Chondrocyte (in vitro differentiated cells): ENCODE measurements at places on chromosomes 2 and 18. TPM values are rescaled to one million over a fixed set of nuclear protein-coding genes. Genes with fewer than 3 reads are reported as not detected.

GRCh38 chr2:63827749-63828148 is 13.9 kb upstream of the UGP2 start:
- peaks cover 22% of the 10 kb centered on the region for H3K4me1 ChIP-seq
- H3K27ac ChIP-seq, result peak overlapping the region; percentile 79
- H3K27me3 ChIP-seq, result no peaks in the 10 kb centered on the region
- no peaks in the 10 kb centered on the region for H3K36me3 ChIP-seq

- H3K27ac ChIP-seq, result no peak overlapping the region
- no peaks in the 10 kb centered on the region for H3K4me1 ChIP-seq
- no peak for DNase-seq
- H3K36me3 ChIP-seq, result no peaks in the 10 kb centered on the region
Observed at GRCh38 chr2:212554233-212554632, 15.6 kb upstream of the ERBB4 start.

GRCh38 chr2:129762386-129763189 is 216.9 kb upstream of the RAB6C start:
- peaks cover 17% of the 10 kb centered on the region for H3K27me3 ChIP-seq
- H3K36me3 ChIP-seq, result no peaks in the 10 kb centered on the region
- no peak for DNase-seq
- H3K27ac ChIP-seq, result no peak overlapping the region
- H3K4me3 ChIP-seq, result no peak overlapping the region

The GAL3ST2 gene
- total RNA-seq, result 0.52 to 1.3 TPM in 2 of 3 replicates, not detected in the other

The CPS1 gene
- total RNA-seq, result 4.3 to 15.2 TPM (median 4.6 TPM) in 3 replicates
